Activated CD4-positive, alpha-beta T cell treated with anti-CD3 and anti-CD28 coated beads, Interleukin-2, amount 50 U/mL, for 4 hours (primary cell): ENCODE measurements at places on chromosomes 12 and 14.
A peak's percentile ranks its signal among the peaks of the same experiment; 100 is the strongest.

DNA sequence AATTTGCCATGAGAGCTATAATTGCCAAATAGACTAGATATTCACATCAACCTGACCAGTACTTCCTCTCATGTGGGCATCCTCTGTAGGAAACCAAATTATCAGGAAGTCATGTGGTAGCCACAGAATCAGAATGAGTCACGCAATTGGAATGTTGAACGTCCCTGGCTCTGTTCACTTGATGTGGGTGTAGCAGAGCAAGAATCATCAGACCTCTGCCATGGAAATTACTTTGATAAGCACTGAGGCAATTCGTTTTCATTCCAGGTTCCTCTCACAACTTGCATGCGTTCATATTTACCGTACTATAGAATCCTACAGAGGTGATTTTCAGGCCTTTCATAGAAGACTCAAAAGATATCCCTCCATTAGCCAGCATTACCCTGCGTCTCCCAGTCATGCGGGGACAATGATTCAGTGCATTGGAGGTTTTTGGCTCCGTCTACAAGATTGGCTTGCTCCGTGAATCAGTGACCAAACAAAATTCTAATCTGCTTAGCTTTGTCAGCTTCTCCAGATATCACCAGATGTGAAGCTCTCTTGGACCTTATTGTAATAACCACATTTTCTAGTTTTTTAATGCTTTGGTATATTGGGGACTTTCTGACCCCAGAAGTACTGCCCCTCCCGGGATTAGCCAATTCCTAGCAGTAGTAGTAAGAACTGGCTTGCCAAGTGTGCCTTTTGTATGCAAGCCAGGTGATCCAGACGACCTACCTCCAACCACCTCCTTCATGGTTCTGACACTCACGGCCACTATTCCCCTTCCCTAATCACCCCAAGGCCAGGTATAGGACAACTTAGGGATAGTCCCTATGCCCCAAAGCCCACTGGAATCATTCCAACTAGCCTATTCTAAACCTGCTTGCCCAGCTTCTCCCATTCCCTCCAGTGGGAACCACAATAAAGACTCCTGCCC, 133.4 kb downstream of the KICS2 start:
- no peak for DNase-seq

DNA sequence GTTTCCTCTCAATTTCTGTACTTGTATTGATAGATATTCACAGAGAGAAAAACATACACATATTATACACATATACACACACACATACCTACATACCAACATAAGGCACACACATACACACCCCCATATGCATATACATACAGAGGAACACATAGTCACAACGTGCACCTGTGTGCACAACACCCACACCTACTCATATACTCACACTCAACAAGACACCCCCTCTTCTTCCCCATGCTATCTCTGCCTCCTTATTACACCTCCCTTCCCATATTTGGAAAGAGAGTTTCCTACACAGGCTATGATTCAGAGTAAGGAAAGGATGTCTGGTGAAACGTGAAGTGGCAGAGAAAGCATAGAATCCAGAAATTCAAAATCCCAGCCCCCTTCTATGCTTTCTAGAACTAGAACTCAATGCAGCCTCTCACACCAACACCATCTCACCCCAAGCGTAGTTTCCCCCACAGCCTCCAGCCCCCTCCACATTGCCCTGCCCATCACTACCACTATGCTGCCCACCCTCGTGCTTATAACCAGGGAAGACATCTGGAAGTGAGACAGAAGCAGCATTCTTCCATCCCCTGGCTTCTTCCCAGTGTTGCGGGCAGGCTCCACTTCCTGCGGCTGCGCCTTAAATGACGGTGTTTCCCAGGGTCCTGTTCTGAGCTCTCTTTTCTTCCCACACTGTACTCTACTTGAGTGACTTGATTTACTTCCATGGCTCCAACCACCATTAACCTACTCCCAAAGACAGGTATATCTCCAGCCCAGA, 2.4 kb downstream of the RNASE8 start:
- DNase-seq, result no peak

DNA sequence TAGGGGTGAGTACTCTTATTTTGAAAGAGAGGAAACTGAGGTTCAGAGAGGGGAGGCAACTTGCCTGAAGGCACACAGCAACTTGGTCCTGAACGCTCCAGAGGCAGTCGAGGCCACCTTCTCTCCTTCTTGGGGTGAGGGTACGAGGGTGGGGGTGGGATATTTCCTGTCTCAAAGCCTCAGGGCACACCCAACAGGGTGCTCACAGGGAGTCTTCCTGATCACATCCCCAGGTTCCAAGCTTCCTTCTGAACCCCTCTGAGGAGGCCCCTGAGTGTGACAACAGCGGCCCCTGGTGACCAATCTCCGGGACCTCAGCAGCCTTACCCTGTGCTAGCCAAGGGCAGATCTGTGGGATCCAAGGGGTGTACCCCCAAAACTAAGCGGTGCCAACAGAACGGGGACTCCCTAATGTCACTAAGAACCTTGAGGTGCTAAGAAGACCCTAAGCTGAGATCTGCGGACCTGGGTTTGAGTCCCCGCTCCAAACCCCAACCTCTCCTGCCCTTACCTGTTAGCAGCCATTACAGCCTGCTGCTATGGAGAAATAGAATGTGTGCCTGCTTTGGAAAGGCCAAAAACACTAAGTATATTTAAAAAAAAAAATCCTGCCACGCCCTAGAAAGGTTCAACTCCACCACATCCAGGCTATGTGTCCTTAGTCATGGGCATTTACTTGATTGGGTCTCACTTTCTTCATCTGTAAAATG, 57.9 kb downstream of the TRPV4 start:
- DNase-seq, result peak; percentile 65

GRCh38 chr14:64518229-64518628, 13.7 kb downstream of the ZBTB1 start:
- DNase-seq, result no peak

GRCh38 chr14:89575386-89576061, 158.5 kb upstream of the FOXN3 start:
- no peak for DNase-seq

DNA sequence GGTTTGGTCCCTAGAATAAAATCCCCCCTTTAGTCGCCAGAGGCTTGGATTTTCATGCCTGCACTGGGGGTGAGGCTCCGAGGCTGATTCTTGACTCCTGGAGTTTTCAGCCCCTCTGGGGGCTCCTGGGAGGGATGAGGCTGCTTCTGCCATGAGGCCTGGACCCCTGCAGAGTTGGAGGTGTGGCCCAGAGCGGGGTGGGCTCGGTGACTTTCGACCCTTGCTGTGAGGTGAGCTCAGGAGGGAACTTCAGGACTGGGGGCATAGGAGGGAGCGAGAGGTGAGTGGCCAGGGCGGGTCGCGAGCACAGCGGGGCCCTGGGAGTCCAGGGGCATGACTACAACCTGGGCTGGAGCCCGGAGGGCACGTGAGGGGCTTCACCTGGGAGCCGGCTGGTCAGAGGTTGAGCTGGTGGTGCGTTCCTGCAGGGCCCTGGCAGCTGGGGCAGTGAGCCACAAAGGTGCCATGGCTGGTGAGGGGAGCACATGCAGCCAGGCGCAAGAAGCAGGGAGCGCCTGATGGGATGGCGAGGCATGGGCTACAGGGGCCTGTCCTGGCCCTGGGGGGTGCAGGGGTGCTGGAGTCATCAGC, 168.2 kb downstream of the KIF26A start:
- DNase-seq, result no peak

DNA sequence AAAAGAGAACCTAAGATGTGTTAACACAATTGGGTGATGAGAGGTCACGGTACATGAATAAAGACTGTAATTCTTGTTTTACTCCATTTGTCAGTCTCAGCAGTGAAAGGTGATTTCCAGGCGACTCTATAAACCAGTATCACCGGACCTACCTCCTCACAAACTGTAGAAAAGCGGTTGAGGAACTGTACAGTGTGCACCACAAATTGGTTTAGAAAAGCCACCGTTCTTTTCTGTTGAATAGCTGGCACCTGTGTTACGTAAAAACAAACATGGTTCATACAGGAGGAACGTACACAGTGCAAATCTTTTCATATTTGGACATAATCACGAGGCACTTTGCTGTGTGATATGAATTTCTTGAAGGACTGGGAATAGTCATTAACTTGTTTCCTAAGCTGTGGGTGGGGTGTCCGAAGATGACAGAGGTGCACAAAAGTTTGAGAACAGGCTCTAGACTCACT, 663 bp downstream of the WASHC3 start:
- no peak for DNase-seq

DNA sequence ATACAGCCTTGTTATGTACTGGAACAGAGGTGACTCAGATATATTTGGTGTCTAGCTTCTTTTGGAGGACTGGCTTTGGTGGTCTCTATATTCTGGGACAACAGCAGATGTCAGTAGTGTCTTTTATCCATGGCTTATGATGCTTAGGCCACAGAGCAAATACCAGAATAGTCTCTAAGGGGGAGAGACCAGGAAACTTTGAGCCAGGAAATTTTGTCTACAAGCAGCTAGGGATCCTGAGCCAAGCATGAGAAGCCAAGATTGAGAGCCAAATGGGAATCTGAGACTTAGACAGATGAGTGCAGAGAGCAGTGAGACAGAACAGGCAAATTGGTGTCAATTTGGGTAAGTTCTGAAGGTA, 28.4 kb upstream of the PTPRR start:
- no peak for DNase-seq

DNA sequence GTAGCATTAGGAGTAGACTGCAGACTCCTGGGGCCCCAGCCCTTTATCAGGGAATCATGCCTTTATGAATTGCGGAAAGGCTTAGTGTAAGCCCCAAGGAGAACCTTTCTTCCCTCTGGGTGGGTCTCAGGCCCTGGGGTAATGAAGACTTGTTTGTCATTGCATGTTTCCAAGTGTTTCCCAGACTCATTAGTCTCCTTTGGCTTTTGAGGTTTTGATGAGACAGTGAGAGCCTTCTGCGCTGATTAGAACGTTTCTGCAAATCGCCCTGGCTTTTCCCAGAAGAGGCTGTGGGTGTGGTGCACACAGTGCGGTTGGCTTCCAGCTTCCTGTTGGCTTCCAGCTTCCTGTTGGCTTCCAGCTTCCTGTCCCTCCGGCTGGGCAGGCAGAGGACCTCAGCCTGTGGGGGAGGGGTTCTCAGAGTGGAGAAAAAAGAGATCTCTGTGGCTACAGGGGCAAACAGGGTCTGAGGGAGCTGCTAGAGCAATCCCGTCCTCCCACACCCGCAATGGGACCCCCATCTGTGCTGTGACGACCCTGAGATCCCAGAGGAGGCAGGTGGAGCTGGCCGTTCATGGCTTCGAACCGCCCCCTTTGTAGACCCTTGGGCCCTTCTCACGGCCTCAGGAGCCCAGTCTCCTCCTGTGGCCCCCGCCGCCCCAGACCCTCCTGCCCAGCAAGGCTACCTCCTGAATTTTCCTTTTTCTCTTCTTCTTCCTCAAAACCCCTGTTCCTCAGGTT, 42.1 kb downstream of the GPR68 start:
- no peak for DNase-seq

- no peak for DNase-seq
Observed at GRCh38 chr14:64717870-64718269, 13.6 kb downstream of the PLEKHG3 start.

DNA sequence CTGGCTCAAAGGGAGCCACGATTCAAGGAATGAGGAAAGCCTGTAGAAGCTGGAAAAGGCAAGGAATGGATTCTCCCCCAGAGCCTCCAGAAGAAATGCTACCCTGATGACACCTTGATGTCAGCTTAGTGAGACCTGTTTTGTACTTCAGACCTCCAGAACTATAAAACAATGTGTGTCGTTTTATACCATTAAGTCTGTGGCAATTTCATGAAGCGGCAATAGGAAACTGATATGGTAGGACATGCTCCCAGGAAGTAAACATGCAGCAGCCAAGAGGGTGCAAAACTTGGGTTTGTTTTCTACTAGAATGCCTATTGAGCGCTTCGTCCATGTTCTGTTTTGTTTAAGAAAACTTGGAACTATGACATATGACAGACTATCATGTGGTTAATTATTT, 2.5 kb upstream of the APOBEC1 start:
- DNase-seq, result no peak

DNA sequence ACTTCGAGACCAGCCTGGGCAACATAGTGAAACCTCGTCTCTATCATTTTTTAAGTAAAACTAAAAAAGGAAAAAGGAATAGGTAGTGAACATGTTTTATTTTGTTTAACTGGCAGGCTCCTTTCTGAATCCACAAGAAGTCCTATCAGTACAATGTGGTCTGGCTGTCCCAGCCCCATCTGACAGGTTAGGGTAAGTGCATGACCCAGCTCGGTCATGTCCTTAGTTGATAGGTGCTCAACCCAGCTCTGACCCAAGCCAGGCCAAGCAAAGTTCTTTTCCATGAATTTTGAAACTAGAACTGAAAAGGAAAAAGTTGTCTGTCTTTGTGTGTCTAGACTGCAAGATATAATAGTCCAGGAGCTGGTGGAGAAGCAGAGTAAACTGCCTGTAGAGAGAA, 4.7 kb upstream of the NRDE2 start:
- DNase-seq, result no peak

- DNase-seq, result no peak
Observed at GRCh38 chr12:76031081-76031413, 529 bp downstream of the PHLDA1 start.

GRCh38 chr12:29944269-29945000, 160.7 kb upstream of the TMTC1 start:
- no peak for DNase-seq

DNA sequence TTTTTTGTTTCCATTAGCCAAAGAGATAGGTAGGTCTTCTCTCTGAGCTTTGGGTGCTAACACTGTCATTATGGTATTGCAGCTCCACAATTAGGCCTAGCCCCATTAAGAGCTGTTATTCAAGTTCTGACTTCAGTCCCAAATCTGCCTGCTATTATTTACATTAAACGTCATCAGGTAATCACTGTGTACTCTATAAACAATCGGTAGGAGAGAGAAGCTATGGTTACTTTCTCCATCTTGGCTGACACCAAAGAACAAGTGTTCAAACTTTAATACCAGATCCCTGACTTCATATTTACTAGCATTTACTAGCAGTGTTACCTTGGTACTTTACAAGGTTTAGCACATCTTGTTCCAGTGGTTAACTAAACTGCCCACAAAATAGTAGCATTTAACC, 305.1 kb upstream of the GARIN2 start:
- DNase-seq, result no peak

DNA sequence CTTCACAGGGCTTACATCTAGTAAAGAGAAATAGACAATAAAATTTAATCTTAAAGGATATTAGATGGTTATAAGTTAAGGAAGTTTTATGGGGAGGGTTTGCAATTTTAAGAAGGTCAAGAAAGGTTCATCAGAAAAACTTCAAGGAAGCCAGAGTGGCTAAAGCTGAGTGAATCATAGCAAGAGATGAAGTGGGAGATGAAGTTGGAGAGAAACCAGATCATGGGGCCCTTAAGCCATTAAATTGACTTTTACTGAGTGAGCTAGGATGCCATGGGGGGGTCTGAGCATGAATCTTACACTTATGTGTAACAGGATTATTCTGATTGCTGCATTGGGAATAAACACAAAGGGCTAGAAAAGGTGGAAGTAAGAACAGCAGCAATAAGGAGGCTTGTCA, 189.2 kb downstream of the LRIG3 start:
- DNase-seq, result no peak
